CD4-positive, alpha-beta T cell treated with Interleukin-6 for 4 hours (primary cell): ENCODE measurements at places on chromosomes 1 and 21.

GRCh38 chr1:189036628-189037027 lies 1441.0 kb downstream of the BRINP3 start:
- DNase-seq: no peak

- DNase-seq: no peak
Measured at GRCh38 chr1:66266756-66267155, 267.2 kb upstream of the SGIP1 start.

DNA sequence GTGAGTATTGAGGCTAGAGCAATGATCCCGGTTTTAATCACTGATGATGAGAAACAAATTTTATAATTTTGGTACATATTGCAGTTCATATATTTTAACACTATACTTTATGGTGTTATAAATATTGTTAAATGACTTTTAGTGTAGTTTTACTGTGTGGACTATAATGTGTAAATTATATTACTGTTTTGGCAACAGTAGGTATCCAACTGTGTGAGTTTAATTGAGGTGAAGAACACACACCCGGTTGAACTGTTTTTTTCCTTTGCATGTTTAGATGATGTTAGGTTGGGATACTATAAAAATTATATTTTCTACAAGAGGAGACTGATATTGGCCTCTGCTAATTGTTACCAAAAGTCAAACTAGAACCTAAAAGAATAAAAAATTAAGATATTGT lies 166.5 kb downstream of the SDCCAG8 start:
- no peak for DNase-seq

DNA sequence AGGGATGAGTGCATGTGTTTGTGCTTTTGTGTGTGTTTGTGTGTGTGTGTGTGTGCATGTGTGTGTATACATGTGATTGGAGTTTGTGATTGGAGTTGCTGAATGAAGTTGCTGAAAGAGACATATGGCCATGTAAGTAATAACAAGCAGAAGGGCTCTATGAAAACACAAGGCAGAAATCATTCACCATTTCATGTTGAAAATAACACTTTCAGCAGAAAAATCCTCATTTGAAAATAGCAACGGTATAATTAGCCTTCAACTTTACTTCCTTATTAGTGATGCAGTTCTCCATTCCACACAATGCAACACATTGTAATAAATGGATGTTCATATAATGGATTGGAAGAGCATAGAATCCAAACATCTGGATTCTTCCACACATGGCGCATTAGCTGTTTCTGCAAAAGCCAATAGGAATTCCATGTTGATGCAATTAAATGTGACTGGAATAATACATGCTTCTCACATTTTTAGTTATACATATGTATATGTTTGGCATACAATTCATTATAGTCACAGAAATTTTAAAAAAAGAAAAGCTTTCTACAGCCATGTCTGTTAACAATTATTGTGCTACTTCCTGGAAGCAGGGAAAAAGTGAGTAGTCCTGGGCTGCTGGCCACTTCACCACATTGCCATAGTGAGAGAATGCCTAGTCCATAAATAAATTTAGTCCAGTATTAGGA lies 538.0 kb downstream of the LTN1 start:
- DNase-seq: no peak

GRCh38 chr1:111221276-111221632 lies 6.3 kb upstream of the CHI3L2 start:
- no peak for DNase-seq

GRCh38 chr1:204712708-204713430 lies 27.3 kb upstream of the LRRN2 start:
- DNase-seq: no peak

- DNase-seq: no peak
Measured at GRCh38 chr1:201253411-201253810, 29.9 kb upstream of the PKP1 start.

DNA sequence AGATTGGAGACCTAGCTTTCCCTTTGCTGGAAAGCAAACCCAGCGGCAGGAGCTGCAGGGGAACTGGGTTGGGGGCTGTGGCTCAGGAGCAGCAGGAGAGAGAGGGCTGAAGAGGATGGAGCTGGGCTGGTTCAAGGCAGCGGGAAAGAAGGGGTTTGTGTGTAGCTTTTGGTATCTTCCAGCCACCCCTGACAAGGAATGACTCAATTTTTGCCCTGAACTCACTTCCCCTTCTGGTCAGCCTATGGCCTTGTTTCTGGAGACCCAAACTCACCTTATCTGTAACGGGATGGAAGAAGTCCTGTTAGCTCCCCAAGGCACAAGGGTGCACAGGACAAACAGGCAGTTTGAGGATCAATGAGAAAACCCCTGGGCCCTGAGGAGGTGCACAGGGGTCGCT lies 13.1 kb downstream of the C1orf115 start:
- DNase-seq: no peak

DNA sequence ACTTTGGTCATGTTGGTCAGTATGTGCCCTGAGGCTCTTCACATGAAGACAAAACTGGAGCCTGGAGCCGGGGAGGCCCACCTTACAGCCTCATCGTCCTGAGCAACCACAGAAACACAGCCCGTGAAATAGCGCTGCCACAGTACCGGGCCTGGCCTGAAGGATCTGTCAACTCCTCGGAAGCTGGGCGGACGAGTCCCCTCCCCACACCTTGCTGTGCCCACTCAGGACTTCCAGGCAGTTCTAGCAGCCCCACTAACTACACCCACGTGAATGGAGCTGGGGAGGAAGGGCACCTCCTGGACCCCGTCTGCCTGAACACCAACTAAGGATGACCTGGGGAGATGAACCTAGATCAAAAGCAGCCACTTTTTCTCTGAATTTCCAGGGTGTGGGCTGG lies 24.7 kb downstream of the SDE2 start:
- DNase-seq: no peak

DNA sequence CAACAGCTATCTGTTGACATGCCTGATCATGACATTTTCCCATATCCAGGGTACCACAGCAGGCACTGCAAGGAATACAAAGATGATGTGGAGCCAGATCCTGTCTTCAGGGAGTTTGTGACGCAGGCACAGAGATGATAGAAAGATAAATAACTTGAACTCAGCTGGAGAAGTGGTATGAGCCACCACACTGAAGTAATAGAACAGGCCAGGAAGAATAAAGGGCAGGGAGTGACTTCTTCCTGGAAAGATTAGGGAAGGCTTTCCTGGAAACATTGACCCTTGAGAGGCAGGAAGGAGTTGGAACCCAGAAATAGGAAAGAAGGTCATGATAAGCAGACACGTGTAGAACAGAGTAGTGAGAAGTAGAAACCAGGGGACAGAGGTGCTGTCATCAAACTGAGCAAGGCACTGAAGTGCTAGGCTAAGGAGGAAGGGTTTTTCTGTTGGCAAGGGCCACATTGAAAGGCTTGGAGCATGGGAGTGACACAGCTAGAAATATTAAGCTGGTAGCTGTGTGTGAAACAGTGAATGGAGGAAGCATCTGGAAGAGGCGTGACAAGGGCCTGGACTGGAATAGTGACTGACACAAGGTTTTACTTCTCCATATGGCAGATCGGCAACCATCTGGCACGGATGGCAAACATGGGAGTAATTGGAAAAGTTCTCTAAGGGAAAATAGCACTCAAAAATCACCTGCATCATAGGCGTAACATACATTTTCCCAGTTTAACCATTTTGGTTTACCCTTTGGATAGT lies 68.4 kb downstream of the AK5 start:
- no peak for DNase-seq

GRCh38 chr1:111219557-111220286 lies 7.8 kb upstream of the CHI3L2 start:
- peak; percentile 55 for DNase-seq

- no peak for DNase-seq
Measured at GRCh38 chr1:40750451-40750908, 33.1 kb upstream of the KCNQ4 start.

DNA sequence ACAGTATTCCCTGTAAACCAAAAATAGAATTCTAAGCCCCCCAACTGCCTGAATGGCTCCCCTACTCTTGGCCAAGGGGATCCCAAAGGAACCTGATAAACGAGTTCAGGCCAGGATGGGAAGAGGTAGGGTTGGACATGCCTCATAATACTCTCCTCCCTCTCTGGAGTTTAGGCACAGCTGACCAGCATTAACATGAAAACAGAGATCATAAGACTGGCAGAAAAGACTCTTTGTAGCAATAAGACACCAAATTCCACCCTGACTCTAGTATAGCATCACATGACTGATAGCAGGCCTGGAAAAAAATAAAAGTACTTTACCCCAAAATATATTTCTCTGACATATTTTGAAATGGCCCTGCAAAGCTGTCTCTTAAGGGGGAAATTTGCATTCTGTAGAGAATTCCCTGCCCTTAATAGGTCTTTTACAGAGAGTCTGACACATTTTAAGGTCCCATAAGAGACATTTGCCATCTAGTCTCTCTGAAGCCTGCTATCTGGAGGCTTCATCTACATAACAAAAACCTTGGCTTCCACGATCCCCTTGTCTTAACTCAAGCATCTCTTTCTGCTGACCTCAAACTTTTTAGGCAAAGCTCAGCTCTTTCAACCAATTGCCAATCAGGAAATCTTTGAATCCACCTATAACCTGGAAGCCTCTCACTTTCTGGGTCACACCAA lies 55.9 kb downstream of the SIK1 start:
- DNase-seq: no peak

DNA sequence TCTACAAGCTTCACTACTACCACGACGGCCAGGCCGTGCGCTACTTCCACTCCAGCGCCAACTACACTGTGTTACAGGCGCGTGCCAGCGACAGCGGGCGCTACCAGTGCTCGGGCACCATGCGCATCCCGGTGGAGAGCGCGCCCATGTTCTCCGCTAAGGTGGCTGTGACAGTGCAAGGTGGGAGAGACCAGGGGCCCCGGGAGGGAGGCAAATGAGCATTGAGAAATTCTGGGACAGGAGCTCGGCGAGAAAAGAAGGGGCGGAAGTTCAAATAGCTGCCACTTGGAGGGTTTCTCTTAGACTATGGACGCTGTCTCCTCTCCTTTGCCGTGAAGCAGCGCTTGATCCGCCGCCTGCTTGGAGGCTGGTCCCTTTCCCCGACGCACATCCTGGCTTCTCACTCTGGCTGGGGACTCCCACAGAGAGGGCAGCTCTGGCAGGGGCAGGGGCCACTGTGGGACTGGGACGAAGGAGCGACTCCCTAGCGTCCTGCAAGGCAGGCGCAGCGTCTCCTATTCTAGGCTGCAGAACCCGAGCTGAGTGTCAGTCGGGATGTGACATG lies 4.6 kb downstream of the FCRLB start:
- DNase-seq: peak; percentile 44

GRCh38 chr1:30600258-30600657 lies 123.1 kb downstream of the MATN1 start:
- no peak for DNase-seq

DNA sequence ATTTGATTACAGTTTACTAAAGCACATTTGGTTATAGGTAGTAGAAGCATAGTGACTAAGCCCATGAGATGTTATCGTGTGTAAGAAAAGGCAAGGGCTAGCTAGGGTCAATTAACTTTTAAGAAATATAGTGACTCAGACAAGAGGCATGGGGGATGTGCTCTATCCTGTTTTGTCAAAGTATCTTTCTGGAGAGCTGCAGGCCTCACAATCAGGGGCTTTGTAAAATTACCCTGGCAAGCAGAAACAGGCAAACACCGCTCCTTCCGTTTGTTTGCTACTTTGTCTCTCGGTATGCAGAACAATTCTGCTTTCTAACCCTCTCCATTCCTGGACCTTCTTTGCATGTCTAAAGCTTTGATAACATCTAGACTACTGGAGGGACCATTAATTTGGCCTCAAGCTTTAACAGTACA lies 26.1 kb upstream of the ZNF697 start:
- DNase-seq: no peak

DNA sequence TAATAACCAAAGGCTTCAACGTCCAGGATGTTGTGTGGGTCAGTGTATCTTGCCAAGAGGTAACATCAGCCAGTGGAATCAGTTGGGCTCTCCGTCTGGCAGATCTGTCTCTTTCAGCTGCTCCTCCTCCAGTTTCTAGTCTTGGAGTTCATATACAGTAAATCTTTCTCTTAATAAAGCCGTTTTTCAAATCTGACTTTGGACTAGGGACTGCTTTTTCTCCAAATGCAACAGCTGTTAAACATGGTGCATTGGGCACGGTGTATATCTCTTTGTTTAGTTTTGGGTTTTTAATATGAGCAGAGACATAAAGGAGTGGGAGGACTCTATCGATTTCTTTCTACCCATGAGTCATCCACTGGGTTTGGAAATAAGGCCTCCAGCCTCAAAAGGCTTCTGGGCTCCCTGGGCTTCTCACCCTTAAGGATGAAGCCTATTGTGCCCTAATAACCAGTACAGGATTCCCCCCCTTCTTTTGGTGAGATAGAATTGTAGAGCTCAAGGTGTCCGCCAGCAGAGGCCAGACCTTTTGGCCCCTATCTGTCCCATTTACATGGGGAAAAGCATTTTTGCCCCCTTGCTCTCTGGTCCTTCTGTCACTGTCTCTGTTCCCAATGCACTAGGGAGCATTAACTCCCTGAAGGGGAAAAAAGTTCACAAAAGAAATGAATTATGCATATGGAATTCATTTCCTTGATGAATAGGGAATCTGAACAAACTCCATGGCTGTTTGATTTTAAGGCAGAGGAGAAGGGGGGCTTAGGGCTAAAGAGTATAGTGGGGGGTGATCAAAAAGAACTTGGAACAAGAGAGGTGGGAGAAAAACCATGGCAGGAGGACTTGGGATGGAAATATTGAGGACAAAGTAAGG lies 86.0 kb downstream of the PBX1 start:
- no peak for DNase-seq

GRCh38 chr1:86409416-86410021 lies 13.4 kb upstream of the ODF2L start:
- DNase-seq: no peak

- DNase-seq: peak; percentile 88
Measured at GRCh38 chr21:26170471-26171257, at the start of gene APP. Gene APP (minus strand): TSS chr21:26170770. CDS start chr21:26170620, 150 bp downstream.

DNA sequence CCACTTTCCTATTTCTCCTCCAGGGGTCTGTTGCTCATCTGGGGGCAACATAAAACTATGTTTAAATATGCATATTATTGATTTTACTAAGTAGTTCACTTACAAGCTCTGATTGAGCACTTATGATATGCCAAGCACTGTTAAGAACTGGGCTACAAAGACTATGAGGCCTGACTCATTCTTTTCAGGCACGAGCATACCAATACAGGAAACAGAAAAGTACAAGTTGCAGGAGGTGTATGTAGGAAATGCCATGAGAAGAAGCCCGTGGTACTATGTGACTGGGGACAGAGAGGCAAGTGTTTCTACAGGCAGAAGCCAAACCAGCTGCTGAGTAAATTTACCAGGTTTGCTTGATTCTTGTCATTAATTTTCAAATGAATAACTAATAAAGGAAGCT lies 120.4 kb upstream of the PTGFR start:
- no peak for DNase-seq

- DNase-seq: no peak
Measured at GRCh38 chr1:203547771-203548421, 53.9 kb downstream of the OPTC start.

GRCh38 chr1:244705261-244706234 lies 52.6 kb downstream of the DESI2 start:
- no peak for DNase-seq

- DNase-seq: no peak
Measured at GRCh38 chr21:40187946-40188654, 320.9 kb downstream of the PCP4 start.

GRCh38 chr1:15279576-15280230 lies 32.7 kb downstream of the FHAD1 start:
- DNase-seq: no peak

GRCh38 chr1:36175137-36176095 lies 19.5 kb downstream of the MAP7D1 start:
- no peak for DNase-seq
